ENCODE measurements at places on chromosomes 7 and 10.

- DNase-seq, result no peak
These were observed 38.0 kb downstream of the EGFR start for GRCh38 chr7:55056577-55057480.

DNA sequence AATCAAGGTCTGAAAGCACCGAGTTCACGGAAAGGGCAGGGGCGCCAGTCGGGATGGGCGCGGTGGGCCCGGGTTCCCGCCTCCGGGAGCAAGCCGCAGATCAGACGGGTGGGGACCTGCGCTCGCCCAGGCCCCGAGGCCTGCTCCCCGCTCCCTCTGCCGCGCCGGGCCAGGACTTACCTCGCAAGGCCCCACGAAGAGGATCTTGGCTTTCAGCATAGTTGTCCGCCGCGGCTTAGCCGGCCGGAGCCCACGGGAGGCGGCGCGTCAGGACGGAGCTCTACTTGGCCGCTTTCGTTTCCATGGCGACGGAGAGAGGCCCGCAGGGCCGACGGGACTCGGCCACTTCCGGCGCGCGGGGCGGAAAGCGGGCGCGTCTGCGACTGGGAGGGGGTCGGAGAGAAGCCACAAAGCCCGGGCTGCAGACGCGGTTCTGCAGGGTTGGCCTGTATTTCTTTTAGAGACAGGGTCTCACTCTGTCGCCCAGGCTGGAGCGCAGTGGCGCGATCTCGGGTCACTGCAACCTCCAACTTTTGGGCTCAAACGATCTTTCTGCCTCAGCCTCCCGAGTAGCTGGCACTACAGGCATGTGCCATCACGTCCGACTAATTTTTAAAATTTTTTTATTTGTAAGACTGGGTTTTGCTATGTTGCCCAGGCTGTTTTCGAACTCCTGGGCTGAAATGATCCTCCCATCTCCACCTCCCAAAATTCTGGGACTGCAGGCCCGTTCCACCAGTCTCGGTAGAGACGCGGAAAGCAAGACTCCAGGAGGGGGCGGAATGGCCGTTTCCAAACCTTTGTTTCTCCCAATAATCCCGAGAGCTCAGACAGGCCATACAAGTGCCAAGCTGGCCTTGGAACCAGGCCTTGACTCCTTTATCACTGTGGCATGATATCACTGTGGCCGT, at the start of gene IFT22:
Gene IFT22 (minus strand): TSS at position 322 of the 911 bp plus-strand sequence. CDS start 103 bp downstream, at position 219.
- DNase-seq, result peak; percentile 73

GRCh38 chr7:55438757-55439525, 73.8 kb downstream of the LANCL2 start:
- no peak for DNase-seq

- no peak for DNase-seq
These were observed 30.8 kb downstream of the PRLHR start for GRCh38 chr10:118564652-118565051.

GRCh38 chr7:47724335-47724982, 142.5 kb upstream of the TNS3 start:
- DNase-seq, result no peak

GRCh38 chr7:87148332-87148955, 3.8 kb upstream of the DMTF1 start:
- DNase-seq, result no peak

DNA sequence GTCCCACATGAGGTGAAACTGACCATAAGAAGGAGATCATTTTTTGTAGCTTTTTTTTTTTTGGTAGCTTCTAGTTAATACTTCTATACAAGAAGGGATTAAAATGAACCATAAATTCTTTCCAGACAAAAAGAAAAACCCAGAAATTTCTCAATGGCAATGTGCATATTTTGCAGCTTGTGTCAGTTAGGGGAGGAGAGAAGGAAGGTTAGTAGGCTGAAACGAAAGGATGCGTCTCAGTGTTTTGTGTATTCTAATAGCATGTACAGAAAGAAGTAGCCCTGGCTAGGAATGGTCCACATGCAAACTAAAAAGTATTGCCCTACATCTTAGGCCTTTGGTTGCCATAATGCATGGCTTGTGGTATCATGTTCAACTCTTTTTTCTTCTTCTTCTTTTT, 90.6 kb downstream of the CACNB2 start:
- no peak for DNase-seq

GRCh38 chr7:139246905-139247304, 15.9 kb downstream of the UBN2 start:
- DNase-seq, result no peak

DNA sequence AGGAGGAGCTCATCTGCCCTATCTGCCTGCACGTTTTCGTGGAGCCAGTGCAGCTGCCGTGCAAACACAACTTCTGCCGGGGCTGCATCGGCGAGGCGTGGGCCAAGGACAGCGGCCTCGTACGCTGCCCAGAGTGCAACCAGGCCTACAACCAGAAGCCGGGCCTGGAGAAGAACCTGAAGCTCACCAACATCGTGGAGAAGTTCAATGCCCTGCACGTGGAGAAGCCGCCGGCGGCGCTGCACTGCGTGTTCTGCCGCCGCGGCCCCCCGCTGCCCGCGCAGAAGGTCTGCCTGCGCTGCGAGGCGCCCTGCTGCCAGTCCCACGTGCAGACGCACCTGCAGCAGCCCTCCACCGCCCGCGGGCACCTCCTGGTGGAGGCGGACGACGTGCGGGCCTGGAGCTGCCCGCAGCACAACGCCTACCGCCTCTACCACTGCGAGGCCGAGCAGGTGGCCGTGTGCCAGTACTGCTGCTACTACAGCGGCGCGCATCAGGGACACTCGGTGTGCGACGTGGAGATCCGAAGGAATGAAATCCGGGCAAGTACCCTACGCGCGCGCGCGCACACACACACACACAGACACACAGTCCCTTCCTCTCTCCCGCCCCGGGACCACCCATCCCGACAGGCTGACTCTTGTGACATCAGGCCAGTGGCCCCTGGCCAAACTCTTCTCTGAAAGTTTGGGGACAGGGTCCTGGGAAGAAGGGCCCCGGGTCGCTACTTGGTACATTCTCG, 538 bp downstream of the TRIM8 start:
- DNase-seq, result peak; percentile 33

DNA sequence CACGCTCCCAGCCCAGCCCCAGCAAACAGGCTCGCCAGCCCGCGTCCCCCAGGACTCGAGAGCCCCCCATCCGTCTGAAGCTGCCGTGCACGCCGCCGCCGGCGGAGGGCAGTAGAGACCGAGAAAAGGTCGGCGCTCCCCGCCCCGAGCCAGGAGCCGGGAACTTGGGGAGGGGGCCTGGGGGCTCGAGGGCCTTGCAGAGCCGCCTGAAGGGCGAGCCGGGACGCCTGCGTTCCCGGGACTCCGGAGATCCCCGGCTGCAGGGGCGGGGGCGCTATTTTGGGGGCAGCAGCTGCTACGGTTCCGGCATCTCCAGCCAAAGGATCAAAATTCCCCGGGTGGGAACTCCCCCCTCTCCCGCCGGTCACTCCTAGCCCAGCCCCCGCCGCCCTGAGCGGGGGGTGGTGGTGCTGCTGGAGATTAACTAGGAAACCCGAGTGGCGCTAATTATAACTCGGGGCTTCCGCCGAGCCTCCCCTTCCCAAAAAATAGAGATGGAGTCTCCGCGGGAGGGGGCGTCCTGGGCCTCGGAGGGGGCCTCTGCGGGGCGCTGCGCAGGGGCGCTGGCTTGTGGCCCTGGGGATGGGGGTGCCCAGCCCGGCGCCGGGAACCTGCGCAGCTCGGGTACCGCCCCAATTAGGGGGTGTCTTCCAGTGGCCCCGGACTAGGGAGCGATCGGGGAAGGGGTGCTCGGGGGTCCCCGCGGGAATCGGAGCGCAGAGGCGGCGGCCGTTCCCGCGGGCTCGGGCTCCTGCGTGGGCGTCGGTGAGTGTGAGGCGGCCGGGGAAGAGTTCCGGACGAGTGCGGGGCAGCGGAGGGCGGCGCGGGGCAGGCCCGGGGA, 608 bp downstream of the ACHE start:
- DNase-seq, result no peak

- DNase-seq, result no peak
These were observed 38.4 kb downstream of the NET1 start for GRCh38 chr10:5450605-5451384.

- no peak for DNase-seq
These were observed 168.0 kb upstream of the ZNF32 start for GRCh38 chr10:43816351-43817321.

DNA sequence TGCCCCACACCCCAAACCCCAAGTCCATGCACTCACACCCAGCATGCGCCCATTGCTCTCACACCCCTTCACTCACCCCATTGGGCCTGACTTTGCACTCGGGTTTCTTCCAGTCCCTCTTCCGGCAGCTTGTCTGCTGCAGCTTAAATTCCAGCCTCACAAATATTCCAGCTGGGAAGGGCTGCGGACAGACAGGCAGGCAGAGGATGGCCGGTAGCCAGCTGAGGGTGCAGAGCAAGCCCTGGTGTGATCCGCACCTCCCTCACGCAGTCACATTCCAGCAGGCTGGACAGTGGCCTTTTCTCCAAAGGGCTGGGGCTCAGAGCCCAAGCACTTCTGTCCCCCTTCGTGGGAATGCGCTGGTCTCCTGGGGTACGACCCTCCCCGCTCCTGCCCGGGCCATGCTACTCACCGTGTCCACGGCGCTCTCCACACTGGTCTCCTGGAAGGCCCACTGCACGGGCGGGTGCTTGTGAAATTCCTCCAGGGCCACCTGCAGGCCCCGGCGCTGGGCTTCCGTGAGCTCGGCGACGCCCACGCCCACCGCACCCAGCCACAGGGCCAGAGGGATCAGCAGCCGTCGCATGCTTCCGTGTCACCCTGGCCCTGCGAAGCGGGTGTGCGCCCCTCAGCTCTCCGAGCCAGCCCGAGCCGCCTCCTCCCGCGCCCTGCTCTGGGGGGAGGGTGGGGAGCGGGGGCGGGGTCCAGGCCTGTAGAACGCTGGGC, 1.2 kb downstream of the RARRES2 start:
- no peak for DNase-seq

DNA sequence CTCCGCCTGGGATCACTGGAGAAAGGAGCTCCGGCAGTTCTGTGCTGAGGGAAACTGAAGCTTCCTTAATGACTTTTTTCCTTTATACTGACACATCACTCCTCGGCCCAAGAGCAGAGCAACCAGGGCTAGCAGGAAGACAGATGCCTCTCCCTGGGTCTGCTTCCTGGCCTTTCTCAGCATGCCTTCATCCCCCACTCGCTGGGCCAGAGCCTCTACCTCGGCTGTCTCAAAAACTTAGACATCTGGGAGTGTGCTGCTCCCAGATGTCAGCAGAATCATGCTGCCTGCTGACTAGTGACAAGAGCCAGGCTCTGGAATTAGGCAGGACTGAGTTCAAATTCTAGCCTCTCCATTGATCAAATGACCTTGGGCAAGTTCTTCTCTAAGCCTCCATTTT, 24.4 kb upstream of the LRRC4 start:
- DNase-seq, result no peak

- no peak for DNase-seq
These were observed 62.8 kb upstream of the EBF3 start for GRCh38 chr10:130026670-130027456.

DNA sequence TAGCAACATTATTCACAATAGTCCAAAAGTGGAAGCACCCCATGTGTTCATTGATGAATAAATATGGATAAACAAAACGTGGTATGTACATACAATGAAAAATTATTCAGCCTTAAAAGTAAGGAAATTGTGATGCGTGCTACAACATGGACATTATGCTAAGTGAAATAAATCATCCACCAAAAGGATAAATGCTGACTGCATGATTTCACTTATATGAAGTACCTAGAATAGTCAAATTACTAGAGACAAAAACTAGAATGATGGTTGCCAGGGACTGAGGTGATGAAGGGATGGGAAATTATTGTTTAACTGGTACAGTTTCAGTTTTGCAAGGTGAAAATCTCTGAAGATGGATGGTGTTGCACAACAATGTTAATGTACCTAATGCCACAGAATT, 56.6 kb downstream of the THSD7A start:
- no peak for DNase-seq
